A673 (cell line): ENCODE measurements at places on chromosomes 2 and 18. TPM values are rescaled to one million over a fixed set of nuclear protein-coding genes. Genes with fewer than 3 reads are reported as not detected.
A peak's percentile ranks its signal among the peaks of the same experiment; 100 is the strongest.

The IL37 gene
- not detected in 2 replicates for total RNA-seq

The KCNS3 gene
- total RNA-seq = 12.7 and 15.8 TPM in 2 replicates

The ECEL1 gene
- total RNA-seq = 0.19 and 0.52 TPM in 2 replicates

DNA sequence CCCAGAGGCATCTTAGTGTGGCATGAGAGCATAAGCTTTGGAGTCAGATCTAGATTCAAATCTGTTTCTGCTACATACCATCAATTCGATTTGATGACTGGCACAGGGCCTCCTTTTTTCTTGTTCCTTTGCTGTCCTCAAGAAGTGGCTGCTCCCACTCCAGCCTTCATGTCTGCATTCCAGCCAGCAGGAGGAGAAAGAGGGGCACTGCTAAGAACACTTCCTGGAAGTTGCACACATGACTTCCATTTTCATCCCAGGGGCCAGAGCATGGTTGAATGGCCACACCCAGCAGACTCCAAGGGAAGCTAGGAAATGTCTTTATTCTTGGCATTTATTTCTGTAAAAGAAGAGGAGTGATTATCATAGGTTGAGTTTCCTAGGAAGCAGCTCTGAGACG is 50.4 kb downstream of the EML6 start:
- DNase-seq = peak; percentile 47

The POTEI gene
- not detected in 2 replicates for total RNA-seq

The IL1B gene
- 1.3 and 2.1 TPM in 2 replicates for total RNA-seq

The GAL3ST2 gene
- 5.0 and 5.3 TPM in 2 replicates for total RNA-seq

GRCh38 chr2:175435012-175435411 is 253.5 kb upstream of the ATP5MC3 start:
- DNase-seq = no peak

The FAM161A gene
- 12.8 and 14.9 TPM in 2 replicates for total RNA-seq

- no peak for DNase-seq
These were observed 24.8 kb downstream of the TNS1 start for GRCh38 chr2:217977840-217978535.
